ENCODE measurements at places on chromosomes 12 and 14.

GRCh38 chr12:1660304-1661187, 30.3 kb upstream of the ADIPOR2 start:
- peak; percentile 6 for DNase-seq

DNA sequence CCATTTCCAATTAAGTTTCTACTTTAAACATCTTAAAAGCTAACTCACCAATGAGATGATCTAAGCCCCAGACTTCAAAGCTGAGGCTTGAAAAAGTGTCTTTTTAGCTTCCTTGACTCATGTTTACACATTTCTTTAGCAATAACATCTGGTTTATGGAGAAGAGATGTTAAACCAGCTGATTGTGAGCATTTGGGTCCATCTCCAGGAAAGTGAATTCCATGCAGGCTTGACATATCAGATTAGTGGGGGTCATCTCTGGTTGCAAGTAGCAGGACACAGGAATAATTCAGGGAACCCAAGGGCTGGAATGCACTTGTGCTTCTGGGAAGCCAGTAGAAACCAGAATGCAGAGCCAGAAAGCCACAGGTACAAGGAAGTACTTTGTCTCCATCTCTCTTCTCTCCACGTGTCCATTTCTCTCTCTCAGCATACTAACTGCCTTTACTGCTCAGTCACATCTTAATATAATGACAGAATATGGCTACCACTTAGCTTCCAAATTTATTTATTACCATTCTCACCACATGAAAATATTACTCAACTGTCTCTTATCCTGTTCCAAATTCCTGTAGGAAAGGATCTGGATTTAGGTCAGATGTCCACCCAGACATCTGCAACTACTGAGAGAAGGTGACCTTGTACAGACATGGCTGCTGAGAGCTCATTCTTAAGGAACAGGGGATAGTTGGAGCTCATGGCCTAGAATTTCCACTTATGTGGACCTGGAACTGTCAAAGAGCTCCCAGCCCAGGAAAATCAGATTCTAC, 104.4 kb downstream of the SCN8A start:
- no peak for DNase-seq

- no peak for DNase-seq
Measured at GRCh38 chr14:100131181-100131580, 28.3 kb downstream of the DEGS2 start.

DNA sequence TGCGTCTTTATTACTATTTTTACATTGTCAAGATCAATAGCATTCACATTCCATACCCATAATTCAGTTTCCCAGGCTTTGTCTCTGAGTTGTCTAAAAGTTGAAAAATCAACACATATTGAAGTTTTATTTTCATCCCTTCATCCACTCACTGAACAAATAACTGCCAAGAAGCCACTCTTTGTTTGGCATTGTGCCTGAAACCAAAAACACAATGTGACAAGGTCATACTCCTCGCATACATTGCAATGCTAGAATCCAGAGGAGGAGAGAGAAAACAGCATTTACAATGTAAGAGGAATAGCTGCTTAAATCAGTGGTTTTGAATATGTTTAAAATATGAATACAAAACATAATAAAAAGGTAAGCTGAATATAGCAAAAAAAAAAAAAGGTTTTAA, 71.8 kb downstream of the CCDC60 start:
- no peak for DNase-seq

DNA sequence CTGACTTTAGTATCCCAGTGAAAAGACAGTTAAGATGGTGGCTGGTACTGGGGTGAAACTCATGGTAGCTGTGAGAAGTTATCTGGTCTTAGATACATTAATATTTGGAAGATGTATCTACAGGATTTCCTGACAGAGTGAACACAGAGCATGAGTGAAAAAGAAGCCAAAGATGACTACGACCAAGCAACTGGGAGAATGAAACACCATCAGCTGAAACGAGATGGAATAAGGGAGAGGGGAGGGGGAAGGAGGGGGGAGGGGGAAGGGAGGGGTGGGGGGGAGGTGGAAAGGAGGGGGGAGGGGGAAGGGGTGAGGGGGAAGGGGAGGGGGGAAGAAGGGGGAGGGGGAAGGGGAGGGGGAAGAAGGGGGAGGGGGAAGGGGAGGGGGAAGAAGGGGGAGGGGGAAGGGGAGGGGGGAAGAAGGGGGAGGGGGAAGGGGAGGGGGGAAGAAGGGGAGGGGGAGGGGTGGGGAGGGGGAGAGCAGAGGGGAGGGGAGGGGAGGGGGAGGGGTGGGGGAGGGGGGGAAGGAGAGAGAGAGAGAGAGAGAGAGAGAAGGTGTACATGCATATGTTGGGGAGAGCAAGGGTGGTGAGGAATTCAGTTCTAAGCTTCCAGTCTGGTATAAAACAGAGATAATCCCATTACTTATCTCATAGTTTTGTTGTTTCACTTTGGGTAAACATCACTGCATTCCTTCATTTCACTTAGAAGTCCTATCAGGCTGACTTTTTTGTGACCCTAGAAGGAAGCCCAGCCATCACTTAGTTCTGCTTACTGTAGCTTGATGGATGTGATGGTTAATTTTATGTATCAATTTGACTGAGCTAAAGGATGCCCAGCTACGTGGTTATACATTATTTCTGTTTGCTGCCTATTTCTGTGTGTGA, 73.9 kb downstream of the SPPL3 start:
- no peak for DNase-seq

DNA sequence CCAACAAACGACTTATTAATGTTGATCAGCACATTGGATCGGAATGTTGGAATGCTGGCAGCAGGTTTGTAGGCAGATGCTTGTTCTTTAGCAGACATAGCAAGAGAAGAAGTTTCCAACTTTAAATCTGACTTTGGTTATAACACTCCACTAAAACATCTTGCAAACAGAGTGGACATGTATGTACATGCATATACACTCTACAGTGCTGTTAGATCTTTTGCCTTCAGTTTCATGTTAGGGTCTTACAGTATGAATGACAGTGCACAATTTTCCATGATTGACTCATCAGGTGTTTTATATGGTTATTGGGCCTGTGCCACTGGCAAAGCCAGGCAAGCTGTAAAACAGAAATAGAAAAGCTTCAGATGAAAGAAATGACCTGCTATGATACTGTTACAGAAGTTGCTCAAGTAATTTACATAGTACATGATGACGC, 14.3 kb upstream of the DHRS7 start:
- DNase-seq = no peak

DNA sequence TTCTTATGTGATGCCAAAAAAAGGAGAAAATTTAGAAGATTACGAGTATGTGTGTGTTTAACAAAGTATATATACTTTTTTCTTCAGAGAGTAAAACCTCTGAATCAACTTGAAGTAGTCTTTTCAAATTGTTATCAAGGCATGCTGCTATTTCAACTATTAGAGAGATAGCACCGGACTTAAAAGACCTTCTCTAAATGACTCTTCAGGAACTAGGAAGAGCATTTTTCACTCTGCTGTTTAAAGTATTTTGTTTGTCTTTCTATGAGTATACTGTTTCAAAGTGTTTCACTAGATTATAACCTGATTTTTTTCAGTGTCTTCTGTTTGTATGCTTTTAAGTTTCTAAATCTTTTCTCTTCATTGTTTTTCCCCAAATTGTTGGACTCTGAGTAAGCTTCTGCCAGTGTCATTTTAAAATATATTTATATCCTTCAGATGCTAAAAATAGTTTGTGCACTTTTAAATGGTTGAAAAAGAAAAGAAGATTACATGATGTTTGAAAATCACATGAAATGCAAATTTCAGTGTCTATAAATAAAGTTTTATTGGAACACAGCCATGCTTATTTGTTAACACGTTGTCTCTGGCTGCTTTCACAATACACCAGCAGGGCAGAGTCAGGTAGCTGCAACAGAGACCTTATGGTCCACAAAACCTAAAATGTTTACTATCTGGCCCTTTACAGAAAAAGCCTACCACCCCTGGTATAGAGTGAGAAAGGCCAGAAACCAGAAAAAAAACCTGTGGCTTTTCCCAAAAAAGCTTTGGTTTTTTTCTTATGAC, 21.3 kb downstream of the CRADD start:
- DNase-seq = no peak

- no peak for DNase-seq
Measured at GRCh38 chr12:49923880-49924556, 20.3 kb upstream of the FAIM2 start.

DNA sequence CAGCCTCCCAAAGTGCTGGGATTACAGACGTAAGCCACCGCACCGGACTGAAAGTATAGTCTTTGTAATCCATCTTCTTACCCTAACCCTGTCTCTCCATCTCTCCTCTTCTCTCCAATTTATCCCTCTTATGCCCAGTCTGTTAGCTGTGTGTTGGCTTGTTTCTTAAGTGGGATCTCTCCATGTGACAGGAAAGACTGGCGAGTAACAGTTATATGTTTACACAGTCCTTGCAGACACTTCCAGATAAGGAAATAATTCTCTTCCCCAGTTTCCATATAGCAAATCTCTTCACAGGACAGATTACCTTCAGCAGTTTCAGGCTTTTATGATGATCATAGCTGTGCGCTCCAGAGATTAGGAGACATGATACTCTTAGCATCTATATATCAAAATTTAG, 16.0 kb upstream of the DIP2B start:
- DNase-seq = no peak

DNA sequence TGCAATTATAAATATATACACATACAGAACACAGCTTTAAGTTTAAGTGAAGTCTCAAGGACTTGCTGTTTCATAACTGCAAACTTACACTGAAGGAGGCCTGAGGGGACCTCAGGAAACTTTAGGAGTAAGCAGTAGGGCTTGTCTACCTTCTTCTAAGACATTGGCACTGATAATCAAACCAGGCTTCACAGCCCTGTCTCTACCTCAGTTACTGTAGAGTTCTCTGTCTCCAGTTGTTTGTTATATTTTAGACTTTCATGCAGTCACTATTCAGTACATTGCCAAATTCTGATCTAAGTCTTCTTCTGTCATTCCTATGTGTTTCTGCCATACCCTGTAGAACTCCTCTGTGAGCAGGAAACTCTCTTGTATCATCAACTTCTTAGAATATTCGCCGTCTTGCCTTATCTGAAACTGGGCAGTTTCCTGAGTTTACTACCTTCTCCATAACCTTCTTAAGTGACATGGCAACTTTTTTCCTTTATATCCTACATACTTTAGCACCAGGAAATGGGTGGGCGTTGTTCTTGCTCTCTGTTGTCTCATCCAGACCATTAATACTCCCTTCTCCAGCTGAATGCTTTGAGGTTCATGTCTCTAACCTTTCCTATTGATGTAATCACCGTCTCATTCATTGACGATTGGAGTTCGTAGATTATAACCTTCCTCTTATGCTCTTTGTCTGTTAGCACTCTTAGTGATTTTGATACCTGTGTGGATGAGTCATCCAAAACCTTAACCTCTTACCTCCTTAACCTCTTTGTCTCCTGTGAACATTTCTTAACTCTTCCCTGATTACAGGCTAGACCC, 11.4 kb downstream of the APAF1 start:
- peak; percentile 46 for DNase-seq

- DNase-seq = no peak
Measured at GRCh38 chr14:20792556-20792955, 10.1 kb downstream of the RNASE1 start.

DNA sequence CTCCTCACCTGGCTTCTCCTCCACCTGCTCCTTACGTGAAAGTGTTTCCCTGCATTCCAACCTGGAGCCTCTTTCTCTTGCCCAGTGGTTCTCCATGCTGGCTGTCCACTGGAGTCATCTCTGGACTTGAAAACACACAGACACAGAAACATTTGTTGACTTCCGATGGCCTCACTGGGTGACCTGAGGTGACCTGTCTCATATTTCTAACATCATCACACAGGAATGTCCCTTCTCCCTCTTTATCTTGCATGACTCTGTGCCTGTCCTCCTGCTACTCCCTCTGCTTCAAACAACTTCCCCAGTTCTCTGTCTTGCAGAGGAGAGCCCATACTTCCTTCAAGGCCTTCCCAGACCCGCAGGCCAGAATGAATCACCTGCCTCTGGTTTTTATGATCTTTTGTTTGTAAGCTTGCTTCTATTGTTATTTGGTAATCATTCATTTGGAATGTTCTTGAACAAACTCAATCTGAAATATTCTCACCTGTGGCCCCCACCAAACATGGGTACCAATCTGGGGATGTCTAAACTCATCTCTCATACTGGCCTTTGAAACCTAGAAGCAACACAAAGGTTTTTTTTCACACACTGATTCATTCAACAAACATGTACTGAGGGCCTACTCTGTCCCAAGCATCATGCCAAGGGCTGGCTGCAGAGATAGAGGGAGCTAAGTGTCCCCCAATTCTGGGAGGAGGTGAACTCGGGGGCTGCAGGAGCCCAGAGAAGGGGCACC, 9.7 kb upstream of the RIN3 start:
- no peak for DNase-seq

GRCh38 chr12:25501549-25501948, 51.5 kb downstream of the LMNTD1 start:
- DNase-seq = no peak

DNA sequence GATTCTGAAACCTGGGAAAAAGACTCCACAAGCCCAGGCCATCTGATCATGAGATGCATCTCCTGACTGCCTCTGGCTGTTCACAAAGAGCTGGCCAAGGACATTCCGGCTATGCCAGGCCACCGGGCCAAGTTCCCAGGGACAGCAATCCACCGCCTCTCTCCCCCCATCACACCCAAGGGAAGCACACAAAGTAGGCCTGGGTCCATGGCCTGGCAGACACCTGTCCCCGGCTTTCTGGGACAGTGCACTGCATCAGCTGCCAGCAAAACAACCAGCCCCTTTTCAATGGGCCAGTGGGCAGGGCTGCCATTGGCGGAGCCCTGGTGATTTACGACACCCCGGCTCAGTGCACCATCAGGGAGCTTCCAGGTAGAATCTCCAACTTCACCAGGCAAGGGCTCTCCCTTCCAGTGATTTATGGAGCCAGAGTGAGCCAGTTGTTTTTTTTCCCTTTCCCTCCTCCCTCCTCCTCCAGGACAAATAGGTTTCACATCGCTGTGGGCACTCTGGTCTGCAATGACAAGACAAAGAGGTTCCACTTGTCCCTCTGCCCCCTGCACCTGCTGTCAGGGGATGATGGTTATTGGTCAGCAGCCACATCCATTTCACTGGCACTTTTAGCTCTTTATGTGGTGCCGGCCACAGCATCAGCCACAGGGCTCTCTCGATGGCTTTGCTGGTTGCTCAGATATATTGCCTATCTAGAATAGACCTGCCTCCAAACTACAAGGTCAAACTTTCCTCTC, 149.6 kb downstream of the SLC38A6 start:
- DNase-seq = no peak

DNA sequence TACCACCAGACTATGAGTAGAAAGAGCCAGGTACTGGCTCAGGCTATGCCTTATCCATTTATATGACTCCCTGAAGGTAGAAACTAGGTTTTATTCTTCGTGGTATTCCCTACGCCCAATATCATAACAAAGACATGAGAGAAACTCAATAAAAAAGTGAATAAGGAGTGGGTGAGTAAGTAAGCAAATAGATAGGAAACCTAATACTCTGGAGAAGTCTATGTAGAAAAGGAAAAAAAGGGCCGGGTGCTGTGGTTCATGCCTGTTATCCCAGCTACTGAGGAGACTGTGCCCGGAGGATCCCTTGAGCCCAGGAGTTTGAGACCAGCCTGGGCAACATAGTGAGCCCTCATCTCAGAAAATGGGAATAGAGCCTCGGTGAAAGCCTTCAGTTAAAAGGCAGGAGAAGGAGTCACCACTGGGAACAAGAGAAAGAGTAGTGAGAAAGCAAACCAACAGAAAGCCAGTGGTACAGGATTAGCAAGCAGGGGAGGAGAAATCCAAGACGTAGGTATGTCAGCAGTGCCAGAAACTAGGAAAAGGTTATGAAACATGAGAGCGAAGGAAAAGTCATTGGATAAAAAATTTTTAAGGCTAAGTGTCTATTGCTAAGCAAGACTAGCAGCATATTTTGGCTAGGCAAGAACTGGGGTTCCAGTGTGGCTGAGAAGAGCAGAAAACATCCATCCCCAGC, 6.0 kb upstream of the OR6J1 start:
- no peak for DNase-seq

GRCh38 chr12:59587710-59588109, 8.1 kb upstream of the SLC16A7 start:
- no peak for DNase-seq
